Hippocampal formation (tissue), 2 donors: ENCODE measurements at places on chromosomes 4 and X.
A peak's percentile ranks its signal among the peaks of the same experiment; 100 is the strongest.

DNA sequence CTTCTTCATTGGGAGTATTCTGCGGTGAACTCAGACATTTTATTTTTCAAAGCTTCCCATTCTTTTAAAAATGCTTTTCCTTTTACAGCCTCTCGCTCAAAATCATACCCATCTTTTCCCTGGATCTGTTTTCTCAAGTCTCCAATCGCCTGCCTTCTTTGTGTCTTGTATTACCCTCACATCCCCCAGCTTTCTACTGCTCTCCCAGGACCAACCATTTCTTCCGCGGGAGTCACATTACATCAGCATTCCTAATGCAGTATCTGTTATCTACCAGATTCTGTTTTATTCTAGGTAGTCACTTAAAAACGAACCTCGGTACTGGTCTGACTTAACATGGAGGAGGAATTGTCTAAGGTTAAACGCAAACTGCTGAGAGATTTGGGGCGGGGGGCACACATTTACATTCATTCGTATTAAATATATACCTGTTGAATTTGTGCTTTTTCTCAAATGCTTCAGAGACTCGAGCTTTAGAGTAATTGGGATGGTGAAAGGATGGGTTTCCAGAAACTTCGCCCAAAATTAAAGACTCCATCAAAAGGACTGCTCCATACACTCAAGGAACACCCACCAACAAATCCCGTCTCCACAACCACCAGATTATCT, 493 bp upstream of the UCHL1 start:
- DNase-seq = peak; percentile 23

DNA sequence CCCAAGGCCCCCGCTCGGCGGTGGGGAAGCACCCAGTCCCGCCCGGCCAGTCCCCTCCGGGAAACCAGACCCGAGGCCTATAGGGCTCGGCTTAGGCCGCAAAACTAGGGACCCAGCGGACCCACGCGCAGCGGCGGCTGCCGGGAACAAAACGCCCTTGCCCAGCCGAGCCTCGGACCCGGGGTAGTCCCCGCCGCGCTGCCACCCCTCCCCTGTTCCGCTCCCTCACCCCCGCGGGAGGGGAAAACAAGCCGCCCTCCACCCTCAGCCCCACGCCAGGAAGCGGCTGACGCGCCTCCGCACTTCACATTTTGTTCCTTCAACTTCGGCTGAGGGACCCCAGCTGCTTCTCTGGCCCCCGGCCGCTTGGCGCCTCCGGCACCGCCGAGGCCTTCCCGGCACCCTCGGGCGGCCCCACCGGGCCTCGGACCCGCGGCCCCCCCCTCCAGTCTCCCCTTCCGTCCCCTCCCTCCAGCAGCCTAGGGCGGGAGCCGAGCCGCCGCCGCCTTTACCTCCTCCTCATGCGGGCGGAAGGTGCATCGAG, 694 bp downstream of the PDS5A start:
- DNase-seq = no peak

DNA sequence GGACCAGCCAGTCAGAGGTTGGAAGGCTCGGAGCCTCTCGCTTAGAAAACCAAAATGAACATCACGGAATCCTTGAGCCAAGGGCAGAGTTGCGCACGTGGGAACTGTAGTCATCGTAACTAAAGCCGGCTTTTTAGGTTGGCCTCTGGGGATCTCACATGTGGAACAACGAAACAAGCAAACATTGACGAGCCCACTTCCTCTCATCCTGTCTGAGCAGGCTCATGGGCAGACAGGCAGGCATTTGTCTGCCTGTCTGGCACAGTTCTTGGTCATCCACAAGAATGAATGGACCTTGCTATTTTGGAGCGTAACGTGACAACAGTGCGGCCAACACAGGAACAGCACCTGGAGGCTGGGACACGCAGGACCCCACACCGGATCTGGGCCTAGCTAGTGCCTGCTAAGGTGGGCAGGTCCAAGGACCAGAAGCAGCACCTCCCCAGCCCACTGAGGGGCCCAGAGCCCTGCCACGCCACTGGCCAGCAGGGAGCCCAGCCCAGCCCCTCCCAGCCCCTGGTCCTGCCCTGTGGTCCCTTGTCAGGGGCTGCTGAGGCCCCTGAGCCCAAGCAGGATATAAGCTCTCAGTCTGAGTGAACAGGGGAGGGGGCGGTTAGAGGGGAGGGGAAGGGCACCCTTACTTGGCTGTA, 9.2 kb upstream of the TREX2 start:
- DNase-seq = no peak

DNA sequence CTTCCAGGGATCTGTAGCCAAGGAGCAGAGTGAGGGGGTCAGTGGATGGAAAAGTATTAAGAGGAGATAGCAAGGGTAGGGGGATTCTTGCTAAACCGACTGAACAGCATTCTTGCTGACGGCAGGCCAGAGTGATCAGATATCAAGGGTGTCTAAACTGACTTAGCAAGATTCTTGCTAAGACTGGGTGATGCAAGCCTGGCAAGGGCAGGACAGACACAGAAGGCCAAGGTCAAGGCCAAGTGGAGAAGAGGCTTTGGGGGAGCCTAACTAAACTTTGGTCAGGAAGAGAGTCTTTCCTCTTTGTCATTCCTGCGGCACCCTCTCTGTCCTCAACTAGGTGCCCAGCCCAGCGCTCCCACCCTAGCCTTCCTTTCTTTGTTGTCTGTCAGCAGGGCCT, 799 bp downstream of the XPNPEP2 start:
- DNase-seq = no peak

DNA sequence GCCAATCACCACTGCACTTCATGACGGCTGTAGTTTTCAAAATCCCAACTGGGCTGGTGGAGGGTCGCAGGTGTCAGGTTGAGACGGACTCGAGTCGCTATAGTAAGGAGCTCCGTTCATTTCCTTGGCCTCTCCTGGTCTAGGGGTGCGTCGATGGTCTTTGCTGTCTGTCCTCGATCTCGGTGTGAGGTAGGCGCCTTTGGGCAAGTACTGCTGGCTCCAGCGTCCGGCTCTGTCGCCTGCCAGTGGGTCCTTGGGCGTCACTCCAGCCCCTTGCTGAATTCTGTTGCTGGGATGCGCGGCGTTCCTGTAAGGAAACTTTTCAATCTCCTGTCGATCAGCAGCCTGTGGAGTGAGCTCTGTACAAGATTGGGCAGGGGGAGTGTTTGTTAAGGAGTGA, 76.7 kb downstream of the CCNB3 start:
- DNase-seq = no peak

DNA sequence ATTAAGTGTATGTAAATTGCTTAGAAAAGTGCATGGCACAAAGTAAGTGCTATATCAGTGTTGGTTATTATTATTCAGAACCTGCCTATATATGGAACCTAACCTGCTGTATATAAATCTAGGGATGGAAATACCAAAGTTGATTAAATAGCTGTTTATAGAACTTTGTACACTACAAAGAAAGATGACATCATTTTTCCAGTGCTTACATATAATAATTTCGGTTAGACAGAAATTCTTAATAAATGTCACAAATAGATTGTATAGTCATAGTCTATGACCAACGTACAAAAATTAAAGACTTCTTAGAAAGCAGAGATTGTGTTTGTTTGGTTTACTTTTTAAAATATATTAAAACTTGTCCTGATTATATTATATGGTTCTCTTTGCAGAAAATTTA, 4.4 kb downstream of the GYPB start:
- DNase-seq = no peak

DNA sequence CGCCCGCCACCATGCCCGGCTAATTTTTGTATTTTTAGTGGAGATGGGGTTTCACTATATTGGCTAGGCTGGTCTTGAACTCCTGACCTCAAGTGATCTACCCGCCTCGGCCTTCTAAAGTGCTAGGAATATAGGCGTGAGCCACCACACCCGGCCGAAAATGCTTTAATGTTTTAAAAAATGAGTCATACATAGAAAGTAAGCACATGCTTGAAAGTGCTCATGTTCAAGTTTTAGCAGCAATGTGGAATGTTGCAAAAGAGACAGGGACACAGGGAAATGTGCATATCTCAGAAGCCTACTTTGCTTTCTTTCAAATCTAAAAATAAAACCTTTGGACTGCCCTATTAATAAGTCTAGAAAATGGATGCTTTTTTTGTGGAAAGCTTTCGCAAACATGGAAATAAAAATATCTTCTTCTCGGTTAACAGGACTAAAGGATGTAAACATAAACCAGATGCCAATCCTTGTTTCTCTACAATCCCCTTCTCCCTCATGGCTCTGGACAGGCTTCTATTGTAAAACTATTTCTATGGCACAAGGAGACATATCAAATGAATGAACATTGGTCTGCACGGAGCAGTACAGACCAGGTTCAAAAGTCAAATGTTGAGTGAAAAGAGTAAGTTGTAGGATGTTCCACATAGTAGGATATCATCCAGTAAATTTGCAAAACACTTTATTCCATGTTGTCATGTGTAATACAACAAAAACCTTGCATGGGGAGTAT, 15.0 kb downstream of the MECP2 start:
- no peak for DNase-seq

DNA sequence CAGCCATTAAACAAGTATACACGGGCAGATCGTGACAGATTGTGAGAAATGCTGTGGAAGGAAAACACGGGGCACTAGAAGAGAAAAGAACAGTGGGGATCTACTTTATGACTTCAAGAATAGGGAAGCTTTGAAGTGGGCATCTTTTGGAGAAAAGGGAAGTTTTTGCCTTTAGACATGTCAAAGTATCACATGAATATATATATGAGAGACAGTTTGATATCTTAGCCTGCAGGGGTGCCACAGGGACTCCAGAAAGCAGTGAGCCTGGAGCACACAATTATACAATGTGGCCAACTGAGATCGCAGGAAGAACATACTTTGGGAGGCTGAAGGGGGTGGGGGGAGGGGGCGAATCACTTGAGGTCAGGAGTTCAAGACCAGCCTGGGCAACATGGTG, 35.7 kb downstream of the RELL1 start:
- no peak for DNase-seq

DNA sequence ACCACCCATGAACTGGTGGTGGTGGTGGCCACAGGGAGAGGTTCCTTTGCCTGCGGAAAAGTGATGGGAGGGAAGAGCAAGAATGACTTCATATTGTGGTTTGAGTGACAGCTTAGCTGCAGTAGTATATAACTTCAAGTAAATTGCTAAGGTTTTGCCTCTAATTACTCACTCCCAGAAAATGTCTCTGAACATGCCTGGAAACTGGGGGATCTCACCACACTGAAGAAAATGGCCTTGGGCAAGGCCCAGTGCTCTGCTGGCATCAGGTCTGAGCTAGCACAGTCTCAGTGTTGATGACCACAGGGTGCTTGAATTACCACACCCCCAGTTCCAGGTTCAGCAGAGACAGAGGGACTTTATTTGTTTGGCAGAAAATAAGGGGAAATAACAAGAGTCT, 2085.4 kb downstream of the ARAP2 start:
- no peak for DNase-seq

DNA sequence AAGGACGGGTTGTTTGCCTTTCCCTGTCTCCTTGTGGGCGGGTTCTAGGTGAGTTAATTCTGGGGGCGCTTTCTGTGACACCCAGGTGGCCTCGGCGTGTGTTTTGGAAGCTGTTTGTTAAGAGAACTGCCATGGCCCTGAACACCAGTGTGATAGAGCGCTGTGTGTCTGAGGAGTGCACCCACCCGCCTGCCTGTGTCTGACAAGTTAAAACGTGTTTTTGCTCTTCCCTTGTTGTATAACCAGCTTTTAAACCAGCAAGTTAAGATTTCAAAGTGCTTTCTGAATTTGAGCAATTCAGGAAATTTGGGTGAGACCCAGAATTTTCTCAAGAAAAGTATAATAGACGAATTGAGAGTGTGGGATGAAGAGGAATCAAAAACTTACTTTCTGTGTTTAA, 55.2 kb upstream of the HGFAC start:
- no peak for DNase-seq

DNA sequence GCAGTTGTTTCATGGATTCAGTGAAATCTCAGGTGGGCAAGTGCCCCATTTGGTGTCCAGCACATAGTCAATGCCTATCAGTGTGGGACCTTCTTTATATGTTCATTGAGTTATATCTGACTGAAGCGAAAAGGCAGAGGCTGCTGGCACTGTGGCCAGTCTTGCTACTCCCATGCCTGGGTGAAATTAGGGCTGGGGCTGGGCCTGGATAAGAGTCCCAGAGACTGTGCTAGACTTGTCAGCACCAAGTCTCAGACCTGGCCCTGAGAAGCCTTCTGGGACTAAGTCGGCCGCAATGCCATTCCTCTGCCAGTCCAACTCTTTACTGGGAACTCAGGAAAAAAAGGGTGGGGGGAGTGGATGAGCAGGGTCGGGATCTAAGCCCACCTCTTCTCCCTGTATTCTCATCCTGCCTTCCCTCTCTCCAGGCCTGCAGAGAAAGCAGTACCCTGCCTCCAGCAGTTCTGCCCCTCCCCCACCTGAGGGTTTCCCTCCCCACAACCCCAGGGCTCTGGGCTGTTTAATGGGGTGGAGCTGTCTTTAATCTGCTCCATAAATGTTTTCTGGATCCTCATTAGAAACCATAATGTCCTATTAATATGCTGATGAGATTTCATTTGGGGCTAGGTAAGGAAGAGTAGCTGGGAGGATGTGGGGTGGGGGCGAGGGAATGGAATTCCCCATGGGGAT, 153.5 kb upstream of the PJA1 start:
- no peak for DNase-seq

DNA sequence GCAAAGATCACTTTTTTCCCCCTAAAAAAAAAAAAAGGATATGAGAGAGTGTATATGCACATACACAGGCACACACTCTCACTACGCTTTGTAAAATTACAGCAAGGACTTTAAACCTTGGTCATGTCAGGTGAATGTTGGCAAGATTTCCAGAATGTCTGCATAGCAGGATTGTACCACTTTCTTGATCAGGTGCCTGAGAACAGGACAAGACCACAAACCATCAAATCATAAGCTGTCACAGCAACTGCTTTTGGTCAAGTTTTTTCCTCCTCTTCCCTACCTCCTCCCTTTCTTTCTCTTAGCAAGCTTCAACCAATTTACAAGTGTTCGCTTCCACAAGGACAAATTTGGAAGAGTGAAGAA, 15.3 kb downstream of the PPARGC1A start:
- no peak for DNase-seq

- DNase-seq = no peak
Measured at GRCh38 chr4:121408-122084, 2.8 kb upstream of the ZNF718 start.

GRCh38 chr4:153620352-153620751, 63.7 kb upstream of the TLR2 start:
- no peak for DNase-seq

GRCh38 chrX:41382714-41383645, 49.0 kb downstream of the DDX3X start:
- DNase-seq = no peak

GRCh38 chr4:156190615-156191014, 236.9 kb upstream of the CTSO start:
- no peak for DNase-seq

- no peak for DNase-seq
Measured at GRCh38 chr4:4658052-4658451, 116.2 kb upstream of the STX18 start.

DNA sequence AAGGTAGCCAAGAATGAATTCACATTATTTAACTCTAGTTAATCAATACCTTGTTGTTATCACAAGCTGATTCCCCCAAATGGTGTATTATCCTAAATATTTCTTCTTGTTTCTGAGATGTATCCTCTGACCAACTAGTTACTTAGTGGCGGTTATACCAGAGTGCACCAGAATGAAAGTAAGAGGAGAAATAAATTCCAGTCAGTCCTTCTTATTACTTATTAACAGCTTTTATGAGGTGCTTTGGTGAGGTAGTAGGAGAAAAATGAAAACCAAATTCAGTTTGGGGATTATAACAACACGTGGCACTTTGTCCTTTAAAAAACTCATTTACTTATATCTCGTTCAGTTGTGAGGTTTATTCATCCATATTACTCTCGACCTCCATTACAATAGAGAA, 101.9 kb downstream of the AMMECR1 start:
- no peak for DNase-seq

- DNase-seq = no peak
Measured at GRCh38 chr4:73137121-73137520, 67.6 kb upstream of the COX18 start.

GRCh38 chrX:50716706-50717105, 97.3 kb downstream of the SHROOM4 start:
- no peak for DNase-seq
